ENCODE measurements at places on chromosomes 2 and 18. TPM values are rescaled to one million over a fixed set of nuclear protein-coding genes. Genes with fewer than 3 reads are reported as not detected.

METTL8 gene
- total RNA-seq, result 50.5 TPM

CNPPD1 gene
- total RNA-seq, result 66.2 TPM

RDH14 gene
- total RNA-seq, result 16.9 TPM

RIT2 gene
- not detected for total RNA-seq

DNA sequence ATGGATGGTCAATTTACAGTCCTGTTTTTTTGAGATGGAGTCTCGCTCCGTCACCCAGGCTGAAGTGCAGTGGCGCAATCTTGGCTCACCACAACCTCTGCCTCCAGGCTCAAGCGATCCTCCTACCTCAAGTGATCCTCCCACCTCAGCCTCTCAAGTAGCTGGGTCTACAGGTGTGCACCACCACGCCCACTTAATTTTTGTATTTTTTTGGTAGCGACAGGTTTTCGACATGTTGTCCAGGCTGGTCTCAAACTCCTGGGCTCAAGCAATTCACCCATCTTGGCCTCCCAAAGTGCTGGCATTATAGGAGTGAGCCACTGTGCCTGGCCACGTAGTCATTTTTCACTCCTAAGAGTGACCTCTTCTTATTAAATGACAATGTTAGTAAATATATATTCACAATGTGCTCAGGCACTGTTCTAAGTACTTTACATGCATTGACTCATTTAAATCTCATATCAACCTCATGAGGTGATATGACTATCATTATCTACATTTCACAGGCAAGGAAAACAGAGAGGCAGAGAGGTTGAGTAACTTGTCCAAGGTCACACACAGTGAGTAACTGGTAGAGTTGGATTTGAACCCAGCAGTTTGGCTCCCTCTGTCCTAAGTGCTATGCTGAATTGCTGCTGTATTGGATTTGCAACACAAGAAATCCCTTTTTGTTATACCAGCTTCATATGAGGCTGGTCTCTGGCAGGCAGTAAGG is 5.6 kb upstream of the DIS3L2 start:
- DNase-seq, result no peak

GRCh38 chr2:107681936-107682335 is 144.8 kb upstream of the RGPD4 start:
- no peak for DNase-seq

- DNase-seq, result peak; percentile 81
These were observed 2.3 kb downstream of the ZFP36L2 start for GRCh38 chr2:43224131-43224570.

Measured in CD8-positive, alpha-beta memory T cell (primary cell).